Heart left ventricle (tissue), 16 donors: ENCODE measurements at places on chromosomes 3 and 15.

DNA sequence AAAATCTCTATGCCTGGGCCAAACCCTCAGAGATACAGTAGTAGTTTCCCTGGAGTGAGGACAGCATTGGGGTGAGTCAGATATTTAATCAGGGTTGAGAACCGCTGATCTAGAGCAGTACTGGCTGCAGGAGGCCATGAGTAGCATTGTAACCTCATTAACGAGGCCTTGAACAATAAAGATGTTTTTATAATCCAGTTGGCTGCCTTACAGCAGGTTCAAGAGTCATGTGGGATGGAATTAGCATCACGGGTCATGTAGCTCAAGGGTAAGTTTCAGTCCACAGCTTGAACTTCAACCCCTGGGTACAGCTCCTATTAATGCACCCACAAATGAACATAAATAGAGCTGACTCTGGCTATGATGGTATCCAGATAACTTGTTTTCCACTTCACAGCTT is 5.1 kb downstream of the HPS3 start:
- H3K27ac ChIP-seq, result no peak overlapping the region
- no peak for DNase-seq
- H3K27me3 ChIP-seq, result no peaks in the 10 kb centered on the region
- H3K4me3 ChIP-seq, result no peak overlapping the region
- H3K36me3 ChIP-seq, result no peaks in the 10 kb centered on the region

- peaks cover 34% of the 10 kb centered on the region for H3K4me1 ChIP-seq
- DNase-seq, result no peak
- H3K4me3 ChIP-seq, result no peak overlapping the region
- no peaks in the 10 kb centered on the region for H3K27me3 ChIP-seq
- H3K36me3 ChIP-seq, result no peaks in the 10 kb centered on the region
These were observed 8.7 kb upstream of the ST3GAL6 start for GRCh38 chr3:98754483-98754882.

DNA sequence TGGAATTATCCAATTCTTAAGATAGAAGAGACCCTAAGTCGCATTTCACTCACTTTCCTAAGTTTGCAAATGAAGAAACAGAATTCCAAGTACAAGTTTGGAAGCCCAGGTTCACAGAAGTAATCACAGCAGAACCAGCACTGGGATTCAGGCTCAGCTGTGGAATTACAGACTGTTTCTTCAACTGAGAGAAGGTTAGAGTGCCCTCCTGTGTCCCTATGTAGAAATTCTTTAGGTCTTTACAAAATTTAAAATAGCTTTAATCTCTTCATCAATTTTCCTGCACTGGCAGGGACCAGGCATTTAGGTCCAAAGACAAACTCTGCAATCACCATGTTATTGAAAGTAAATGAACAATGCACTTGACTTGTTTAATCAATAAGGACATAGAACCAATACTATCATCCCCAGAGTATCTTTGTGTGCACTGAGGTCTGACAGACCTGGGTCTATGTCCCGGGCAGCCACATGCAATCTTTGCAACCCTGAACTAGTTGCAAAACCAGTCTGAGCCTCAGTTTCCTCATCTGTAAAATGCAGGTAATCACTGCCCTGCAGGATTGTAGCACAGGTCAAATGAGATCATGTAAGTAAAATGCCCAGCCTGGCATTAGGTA is 96.3 kb upstream of the ZBED2 start:
- no peak overlapping the region for H3K4me3 ChIP-seq
- no peaks in the 10 kb centered on the region for H3K4me1 ChIP-seq
- no peak for DNase-seq
- no peaks in the 10 kb centered on the region for H3K27me3 ChIP-seq
- no peak overlapping the region for H3K27ac ChIP-seq
- H3K36me3 ChIP-seq, result no peaks in the 10 kb centered on the region

DNA sequence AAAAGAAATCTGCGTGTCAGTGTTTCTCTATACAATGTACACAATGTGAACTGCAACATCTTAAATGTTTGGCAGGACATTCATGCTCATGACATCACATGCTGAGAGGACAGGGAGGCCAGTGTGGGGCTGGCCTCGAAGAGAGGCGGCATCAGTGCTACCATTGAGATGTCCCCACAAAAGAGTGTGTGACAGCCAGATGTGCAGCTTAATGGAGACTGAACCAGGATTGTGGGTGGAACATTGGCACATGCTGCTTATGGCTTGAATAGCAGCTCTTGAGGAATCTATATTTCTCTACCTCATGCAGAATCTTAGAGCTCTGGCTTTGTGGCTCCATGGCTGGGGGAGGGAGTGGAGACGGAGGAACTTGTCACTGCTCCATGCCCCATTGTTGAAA is 18.5 kb downstream of the CLDN11 start:
- no peak overlapping the region for H3K4me3 ChIP-seq
- H3K27ac ChIP-seq, result no peak overlapping the region
- no peaks in the 10 kb centered on the region for H3K27me3 ChIP-seq
- DNase-seq, result no peak
- H3K4me1 ChIP-seq, result no peaks in the 10 kb centered on the region
- H3K36me3 ChIP-seq, result peaks cover 8% of the 10 kb centered on the region

DNA sequence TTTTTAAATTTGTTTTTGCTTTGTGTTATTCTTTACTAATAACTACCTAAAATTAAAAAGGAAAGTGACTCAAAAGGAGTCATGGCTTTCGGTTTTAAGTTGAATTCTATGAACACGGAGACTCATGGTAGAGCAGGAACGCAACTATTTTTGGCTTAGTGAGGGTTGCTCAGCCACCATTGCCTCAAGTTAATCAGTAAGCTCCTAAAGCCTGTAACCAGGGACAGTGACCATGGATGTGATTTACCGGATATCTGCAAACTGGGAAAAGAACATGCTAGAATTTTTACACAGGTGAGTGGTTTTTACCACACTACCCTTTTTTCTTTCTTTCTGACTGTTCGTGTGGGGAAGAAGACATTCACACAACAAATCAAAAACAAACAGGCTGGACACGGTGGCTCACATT is 11.8 kb downstream of the SLC12A8 start:
- H3K4me1 ChIP-seq, result no peaks in the 10 kb centered on the region
- DNase-seq, result no peak
- H3K36me3 ChIP-seq, result no peaks in the 10 kb centered on the region
- H3K27me3 ChIP-seq, result no peaks in the 10 kb centered on the region

- DNase-seq, result no peak
- no peaks in the 10 kb centered on the region for H3K36me3 ChIP-seq
- H3K27me3 ChIP-seq, result no peaks in the 10 kb centered on the region
- H3K4me3 ChIP-seq, result no peak overlapping the region
These were observed 36.2 kb upstream of the COL6A6 start for GRCh38 chr3:130480736-130481135.

DNA sequence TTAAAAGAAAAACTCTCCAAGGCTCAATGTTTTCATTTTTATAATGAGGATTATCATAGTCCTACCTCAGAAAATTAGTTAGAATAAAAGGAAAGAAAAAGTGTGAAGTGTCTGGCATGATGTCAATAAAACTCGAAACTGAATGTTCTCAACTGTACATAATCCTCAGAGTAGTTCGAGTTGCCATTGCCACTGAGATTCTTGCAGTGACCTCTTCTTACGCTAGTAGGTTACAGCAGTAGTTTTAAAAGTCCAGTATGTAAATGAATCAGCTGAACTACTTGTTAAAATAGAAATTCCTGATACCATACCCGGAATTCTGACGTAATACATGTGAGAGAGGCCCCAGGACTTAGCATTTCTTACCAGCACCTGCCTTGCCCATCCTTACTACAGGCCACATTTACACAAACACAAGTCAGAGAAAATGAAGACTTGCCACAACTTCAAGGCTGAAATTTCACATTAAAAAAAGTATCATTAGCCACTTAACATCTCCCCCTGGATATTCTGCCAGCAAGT is 502.6 kb downstream of the FGF12 start:
- no peaks in the 10 kb centered on the region for H3K4me1 ChIP-seq
- DNase-seq, result no peak
- H3K36me3 ChIP-seq, result no peaks in the 10 kb centered on the region
- no peak overlapping the region for H3K4me3 ChIP-seq
- no peaks in the 10 kb centered on the region for H3K27me3 ChIP-seq

DNA sequence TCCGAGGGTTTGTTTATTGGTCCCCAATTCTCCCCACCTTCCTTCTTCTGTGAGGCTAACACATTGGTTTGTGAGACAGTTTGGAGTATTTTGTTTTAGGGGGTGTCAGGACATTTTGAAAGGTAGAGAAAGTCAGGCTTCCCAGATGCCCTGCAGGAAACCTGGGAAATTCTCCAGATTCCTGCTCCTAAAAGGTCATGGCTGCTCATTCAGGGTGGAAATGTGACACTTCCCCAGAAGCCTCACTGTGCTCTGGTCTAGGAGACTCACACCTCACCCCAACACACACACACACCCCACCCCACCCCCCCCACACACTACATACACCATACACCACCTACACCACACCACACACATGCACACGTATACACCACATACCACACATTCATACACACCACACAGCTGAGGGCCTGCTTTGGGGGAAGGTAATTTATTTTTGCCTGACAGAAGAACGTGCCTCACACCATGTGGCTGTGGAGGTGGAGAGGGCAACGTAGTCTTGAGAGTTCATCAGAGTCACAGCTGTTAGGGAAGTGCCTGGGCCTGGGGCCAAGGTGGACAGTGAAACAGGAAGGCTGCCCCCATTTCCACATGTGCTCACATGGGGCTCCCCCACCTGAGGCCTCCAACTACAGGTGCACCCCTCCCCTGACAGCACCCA is 40.4 kb upstream of the LIMD1 start:
- peak overlapping the region; percentile 64 for H3K27ac ChIP-seq
- no peaks in the 10 kb centered on the region for H3K36me3 ChIP-seq
- DNase-seq, result peak; percentile 67
- no peak overlapping the region for H3K4me3 ChIP-seq
- H3K4me1 ChIP-seq, result peaks cover 13% of the 10 kb centered on the region

- peaks cover 18% of the 10 kb centered on the region for H3K36me3 ChIP-seq
- H3K4me1 ChIP-seq, result peaks cover 4% of the 10 kb centered on the region
- no peaks in the 10 kb centered on the region for H3K27me3 ChIP-seq
- DNase-seq, result no peak
- H3K4me3 ChIP-seq, result no peak overlapping the region
- no peak overlapping the region for H3K27ac ChIP-seq
These were observed 83.1 kb downstream of the PDE8A start for GRCh38 chr15:85064710-85065109.

DNA sequence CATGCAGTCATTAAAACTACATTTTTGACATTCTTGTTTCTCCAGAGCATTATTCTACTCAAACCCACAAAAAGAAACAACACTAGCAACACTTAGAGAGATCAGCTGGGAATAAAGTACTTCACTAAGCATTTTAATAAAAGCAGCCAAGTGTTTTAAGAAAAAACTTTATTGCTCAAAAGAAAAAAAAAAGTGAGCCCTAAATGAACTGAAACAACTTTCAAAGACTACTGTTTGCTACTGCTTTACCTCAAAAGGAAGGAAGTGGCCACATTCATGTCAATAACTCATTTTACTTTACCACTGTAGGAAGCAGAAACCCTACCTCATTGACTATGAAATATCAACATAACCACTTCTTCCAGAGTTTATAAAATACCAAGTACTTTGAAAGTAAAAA is 91.3 kb downstream of the UACA start:
- H3K27me3 ChIP-seq, result no peaks in the 10 kb centered on the region
- DNase-seq, result no peak
- H3K4me1 ChIP-seq, result peaks cover 17% of the 10 kb centered on the region
- no peak overlapping the region for H3K4me3 ChIP-seq
- no peak overlapping the region for H3K27ac ChIP-seq
- H3K36me3 ChIP-seq, result peaks cover 74% of the 10 kb centered on the region

GRCh38 chr3:39050029-39050428 is 1.7 kb downstream of the SCN11A start:
- no peaks in the 10 kb centered on the region for H3K36me3 ChIP-seq
- peaks cover 24% of the 10 kb centered on the region for H3K4me1 ChIP-seq
- DNase-seq, result no peak
- H3K27ac ChIP-seq, result no peak overlapping the region

GRCh38 chr15:58478035-58478434 is 46.2 kb downstream of the LIPC start:
- no peaks in the 10 kb centered on the region for H3K36me3 ChIP-seq
- DNase-seq, result no peak
- H3K27ac ChIP-seq, result no peak overlapping the region
- no peak overlapping the region for H3K4me3 ChIP-seq
- no peaks in the 10 kb centered on the region for H3K27me3 ChIP-seq

DNA sequence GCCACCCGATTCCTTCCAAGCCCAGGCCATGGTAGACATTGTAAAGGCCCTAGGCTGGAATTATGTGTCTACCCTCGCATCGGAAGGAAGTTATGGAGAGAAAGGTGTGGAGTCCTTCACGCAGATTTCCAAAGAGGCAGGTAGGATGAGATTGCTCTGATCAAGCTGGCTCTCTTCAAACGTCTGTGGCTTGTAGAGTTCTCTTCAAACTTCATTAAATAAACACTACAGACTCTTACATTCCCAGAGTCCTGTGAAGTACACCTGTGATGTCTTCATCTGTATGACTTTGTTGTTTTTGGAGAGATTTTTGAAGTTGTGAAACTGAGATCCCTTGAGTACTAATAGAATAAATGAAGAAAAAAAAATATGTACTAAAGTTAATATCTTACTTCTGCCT is 285.6 kb downstream of the GRM7 start:
- no peak overlapping the region for H3K4me3 ChIP-seq
- H3K36me3 ChIP-seq, result no peaks in the 10 kb centered on the region
- no peaks in the 10 kb centered on the region for H3K27me3 ChIP-seq
- H3K4me1 ChIP-seq, result no peaks in the 10 kb centered on the region
